ENCODE measurements at places on chromosomes 12 and 14.

GRCh38 chr14:62030387-62030786, 268.2 kb downstream of the SNAPC1 start:
- no peak for DNase-seq

GRCh38 chr12:1925684-1926006, 7.2 kb upstream of the CACNA2D4 start:
- DNase-seq: no peak

- no peak for DNase-seq
Measured at GRCh38 chr12:13390381-13390861, 193.9 kb downstream of the EMP1 start.

DNA sequence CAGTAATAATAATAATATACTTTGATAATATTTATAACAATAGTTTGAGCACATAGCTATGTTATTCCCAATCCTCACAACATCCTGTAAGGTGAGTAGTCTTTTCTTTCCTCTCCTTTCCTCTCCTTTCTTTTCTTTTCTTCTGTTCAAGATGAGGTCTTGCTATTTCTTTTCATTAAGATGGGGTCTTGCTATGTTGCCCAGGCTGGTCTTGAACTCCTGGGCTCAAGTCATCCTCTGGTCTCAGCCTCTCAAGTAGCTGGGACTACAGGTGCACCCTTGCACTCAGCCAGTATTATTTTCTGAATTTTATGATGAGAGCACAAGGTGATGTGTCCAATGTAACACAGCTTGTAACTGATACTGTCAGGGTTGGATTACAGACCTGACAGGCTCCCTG, 134.6 kb downstream of the OTOGL start:
- DNase-seq: no peak

- no peak for DNase-seq
Measured at GRCh38 chr12:11681207-11681606, 31.7 kb downstream of the ETV6 start.

- DNase-seq: no peak
Measured at GRCh38 chr12:14619741-14620501, 52.2 kb upstream of the PLBD1 start.

- no peak for DNase-seq
Measured at GRCh38 chr12:53710091-53710490, 17.2 kb downstream of the CALCOCO1 start.

GRCh38 chr12:11830307-11830801, 180.9 kb downstream of the ETV6 start:
- DNase-seq: no peak

DNA sequence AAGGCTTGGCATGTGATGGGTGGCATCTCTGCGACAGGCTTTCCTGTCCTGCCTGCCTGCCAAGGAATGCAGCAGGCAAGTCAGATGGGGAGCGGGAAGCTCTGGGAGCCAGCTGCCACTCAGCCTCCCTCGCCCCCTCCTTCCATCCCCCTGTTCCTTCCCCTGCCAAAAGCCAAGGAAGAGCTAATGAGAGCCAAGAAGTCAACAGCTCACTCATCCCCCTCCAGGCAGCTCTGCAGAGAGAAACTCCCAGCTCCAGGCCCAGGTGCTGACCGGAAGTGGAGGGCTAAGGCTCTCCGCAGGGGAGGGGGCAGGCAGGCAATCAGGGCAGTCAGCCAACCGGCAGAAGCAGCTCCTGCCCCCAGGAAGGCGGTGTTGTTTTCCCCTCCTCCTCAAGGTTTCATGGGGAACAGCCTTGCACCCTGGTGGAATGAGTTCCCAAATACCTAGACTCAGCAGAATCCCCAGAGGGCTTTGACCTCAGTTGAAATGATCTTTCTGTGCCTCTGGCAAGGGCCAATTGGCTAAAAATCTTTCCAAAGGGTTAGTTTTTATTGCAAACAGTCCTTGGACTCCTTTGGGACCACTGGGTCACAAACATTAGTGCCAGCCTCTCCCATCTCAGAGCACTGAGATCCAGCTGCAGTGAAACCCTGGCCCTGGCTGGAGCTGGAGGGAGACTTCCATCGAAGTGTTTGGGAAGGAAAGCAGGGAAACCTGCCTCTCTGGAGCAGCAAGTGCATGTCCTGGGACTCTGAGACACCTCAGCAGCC, 349.1 kb downstream of the DPF3 start:
- DNase-seq: no peak

DNA sequence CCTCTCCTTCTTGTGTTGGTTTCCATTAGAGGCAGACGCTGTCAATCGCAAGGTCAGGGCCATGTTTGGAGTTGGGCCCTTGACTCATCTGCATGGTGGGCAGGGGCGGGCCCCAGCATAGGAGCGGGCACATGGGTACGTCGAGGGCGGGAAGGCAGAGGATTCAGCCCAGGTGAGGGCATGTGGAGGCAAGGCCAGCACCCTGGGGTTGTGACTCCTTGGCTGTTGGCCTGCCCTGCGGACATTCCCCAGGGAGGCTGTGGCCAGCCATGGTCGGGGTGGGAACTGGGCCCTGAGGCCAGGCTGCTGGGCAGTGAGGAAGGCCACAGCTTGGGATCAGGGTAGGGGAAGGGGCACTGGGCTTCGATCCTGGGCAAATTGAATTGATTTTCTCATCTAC, 10.3 kb downstream of the RPS6KL1 start:
- no peak for DNase-seq

DNA sequence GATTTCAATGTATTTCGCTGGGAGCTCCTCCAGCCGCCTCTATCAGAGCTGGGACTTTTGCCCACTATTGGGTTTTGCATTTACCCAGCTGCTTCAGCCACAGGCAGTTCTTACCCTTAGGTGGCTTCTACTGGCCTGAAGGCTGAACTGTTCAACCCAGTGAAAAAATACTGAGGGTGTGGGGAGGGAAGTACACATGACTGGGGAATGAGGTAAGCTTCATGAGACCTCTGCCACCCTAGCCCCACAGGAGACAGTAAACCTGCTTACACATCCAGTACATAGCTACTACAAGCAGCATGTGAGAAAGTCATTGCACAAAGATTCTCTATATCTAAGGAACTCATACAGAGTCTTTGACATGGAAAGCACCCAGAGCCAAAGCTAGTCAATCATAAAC, 411.1 kb downstream of the SYT1 start:
- DNase-seq: no peak

GRCh38 chr12:57575771-57576612, 15.0 kb upstream of the PIP4K2C start:
- DNase-seq: no peak

DNA sequence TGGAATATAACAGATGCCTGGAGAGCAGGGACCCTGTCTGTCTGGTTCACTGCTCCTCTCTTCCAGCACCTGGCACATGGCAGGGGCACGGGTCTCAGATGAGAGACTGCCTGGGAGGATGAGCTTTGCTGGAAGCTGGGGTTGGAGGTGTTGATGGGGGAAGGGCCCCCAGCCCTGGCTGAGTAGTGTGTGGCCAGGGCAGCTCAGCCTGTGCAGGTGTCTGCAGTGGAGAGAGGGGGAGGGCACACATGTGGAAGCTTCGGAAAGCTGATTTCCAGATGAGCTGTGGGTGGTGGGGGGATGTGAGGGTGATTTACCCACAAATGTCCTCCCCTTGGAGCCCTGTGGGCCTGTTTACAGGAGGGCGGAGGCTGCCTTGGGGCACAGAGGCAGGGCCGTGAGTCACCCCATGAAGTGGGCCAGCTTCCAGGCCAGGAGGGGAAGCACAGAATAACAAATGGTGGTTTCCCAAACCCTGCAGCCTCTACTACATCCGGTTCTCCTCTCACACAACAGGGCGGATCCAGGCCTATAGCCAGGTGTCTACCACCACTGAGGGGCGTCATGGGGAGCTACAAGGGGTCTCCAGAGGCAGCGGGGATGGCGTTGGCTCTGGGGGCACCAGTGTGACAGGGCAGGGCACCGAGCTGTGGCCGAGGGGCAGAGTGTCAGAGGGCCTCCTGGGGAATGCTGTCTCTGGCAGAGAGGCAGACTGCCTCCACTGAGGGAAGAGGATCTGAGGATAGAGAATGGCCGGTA, 11.0 kb downstream of the KRT7 start:
- DNase-seq: peak; percentile 72

DNA sequence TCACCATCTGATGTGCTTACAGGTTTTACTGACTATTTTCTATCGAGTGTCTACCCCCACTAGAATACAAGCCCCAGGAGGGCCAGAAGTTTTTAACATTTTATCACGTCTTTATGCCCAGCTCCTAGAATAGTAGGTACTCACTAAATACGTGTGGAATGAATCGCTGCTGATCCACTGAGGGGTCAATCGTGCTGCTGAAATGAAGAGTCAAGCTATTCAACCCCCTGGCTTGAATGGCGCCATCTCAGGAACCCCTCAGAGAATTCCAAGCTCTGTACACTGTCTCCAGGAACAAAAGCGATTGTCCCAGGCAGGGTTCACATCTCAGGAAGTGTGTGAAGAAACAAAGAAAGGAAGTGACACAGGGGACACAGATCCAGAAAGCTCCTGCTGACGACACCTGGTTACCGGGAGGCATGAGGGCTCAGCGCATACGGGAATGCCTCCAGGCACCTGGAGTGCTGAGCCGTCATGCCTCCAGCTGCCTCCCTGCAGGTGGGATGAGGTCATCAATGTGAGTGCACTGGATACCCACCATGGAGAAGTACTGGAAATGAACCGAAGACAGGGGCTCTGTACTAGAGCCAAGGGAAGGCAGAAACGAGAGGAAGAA, 45.6 kb downstream of the PITPNM2 start:
- DNase-seq: no peak

GRCh38 chr14:74949859-74950573, 5.4 kb downstream of the PGF start:
- DNase-seq: no peak

DNA sequence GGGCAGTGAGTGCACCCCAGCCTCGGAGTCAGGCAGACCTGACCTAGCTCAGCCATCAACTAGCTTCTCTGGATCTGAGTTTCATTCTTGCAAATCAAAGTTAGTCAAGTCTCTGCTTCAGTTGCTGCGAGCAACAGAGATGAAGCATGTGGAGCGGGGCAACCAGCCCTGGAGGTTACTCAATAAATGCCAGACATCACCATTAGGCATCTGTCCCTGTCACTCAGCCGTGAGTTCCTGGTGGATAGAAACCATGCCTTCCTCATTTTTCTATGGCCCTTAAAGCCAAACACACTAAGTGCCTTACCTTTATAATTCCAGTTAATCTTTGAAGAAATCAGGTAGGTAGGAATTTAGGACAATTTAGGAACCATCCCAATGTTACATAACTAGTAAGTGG, 19.3 kb downstream of the RFX4 start:
- DNase-seq: no peak

- no peak for DNase-seq
Measured at GRCh38 chr14:36988568-36988967, 183.8 kb downstream of the SLC25A21 start.

DNA sequence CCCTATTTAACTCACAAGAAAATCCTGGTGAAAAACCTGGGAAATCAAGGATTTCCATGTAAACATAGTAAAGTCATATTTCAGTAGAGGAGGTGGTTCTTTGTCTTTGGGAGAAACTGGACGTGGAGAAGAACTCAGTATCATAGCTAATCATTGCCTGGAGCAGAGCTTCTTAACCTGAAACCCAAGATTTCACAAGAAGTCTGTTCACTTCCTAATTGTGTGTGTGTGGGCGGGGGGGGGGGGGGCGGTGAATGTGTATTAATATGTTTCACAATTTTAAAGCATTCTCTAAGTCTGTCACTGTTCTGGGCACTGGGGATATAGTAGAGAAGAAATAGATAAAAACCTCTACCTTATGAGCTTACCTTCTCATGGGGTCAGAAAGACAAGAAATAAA, 96.7 kb upstream of the PPP4R3A start:
- DNase-seq: no peak

DNA sequence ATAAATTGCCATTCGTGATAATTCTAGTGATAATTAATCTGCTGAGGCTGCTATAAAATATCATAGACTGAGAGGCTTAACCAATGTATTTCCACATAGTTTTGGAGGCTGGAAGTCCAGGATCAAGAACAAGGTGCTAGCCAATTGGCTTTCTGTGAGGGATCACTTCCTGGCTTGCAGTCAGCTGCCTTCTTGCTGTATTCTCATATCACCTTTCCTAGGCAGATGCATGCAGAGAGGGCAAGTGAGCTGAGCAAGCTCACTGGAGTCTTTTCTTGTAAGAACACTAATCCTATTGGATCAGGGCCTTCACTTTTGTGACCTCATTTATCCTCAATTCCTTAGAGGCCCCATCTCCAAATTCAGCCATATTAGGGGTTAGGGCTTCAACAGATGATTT, 640.7 kb downstream of the DIO2 start:
- no peak for DNase-seq

- DNase-seq: no peak
Measured at GRCh38 chr14:101111620-101112290, 208.2 kb upstream of the RTL1 start.

GRCh38 chr12:46657453-46658411, 168.1 kb downstream of the SLC38A4 start:
- no peak for DNase-seq

GRCh38 chr12:12784911-12785814, at the start of gene APOLD1:
APOLD1 (plus strand) TSS chr12:12785659; CDS start chr12:12785692, 33 bp downstream.
- no peak for DNase-seq

DNA sequence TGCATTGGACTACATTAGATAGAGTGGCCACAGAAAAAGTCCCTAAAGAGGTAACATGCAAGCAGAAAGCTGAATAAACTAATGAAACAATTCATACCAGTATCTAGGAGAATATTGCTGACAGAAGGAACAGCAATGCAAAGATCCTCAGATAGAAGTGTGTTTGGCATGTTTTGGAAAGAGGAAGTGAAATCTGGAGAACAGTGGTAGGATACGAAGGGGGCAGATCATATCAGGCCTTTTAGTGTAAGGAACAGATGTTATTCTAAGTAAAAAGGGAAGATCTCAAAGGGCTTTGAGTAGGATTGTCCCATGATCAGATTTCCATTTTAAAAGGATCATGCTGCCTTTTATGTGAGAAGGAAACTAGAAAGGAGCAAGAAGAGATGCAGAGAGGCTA, 342.9 kb downstream of the PAWR start:
- no peak for DNase-seq

DNA sequence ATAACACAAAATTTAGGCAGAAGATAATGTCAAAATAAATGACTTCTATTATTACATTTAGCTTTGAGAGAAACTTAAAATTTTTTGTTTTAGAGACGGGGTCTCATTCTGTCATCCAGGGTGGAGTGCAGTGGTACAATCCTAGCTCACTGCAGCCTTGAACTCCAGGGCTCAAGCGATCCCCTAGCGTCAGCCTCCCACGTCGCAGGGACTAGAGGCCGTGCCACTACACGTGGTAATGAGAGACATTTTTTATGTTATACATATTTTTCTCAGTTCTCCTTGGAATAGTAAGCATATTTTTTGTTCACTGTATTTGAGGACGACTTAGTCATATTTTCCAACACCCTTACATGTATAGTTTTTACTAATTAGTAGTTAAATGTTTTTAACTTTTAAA, 21.5 kb upstream of the NUDT4 start:
- no peak for DNase-seq

DNA sequence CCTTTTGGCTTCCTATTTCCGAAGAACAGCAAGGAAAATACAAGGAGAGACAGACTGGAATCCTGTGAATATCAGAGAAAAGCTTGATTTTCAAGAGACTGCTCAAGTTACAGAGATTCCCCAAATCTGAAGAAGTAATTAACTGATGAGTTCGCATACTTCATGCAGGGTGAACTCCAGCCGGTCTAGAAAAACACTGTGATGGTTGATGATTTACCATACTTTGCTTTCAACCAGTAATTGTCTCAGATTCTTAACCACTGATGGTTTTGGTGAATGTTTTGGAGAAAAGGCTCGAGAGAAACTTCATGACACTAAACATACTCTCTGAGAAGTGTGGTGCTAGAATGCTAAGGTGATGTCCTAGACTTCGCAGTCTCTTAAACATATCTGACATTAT, 4.4 kb upstream of the PLXNC1 start:
- no peak for DNase-seq

- no peak for DNase-seq
Measured at GRCh38 chr12:12387501-12387900, 30.6 kb downstream of the BORCS5 start.

- DNase-seq: no peak
Measured at GRCh38 chr12:29402437-29402836, 21.5 kb upstream of the ERGIC2 start.
